ENCODE measurements at places on chromosomes 5 and 9. TPM values are rescaled to one million over a fixed set of nuclear protein-coding genes. Genes with fewer than 3 reads are reported as not detected.

GRCh38 chr9:114721491-114722079 lies 39.6 kb upstream of the TEX48 start:
- ATAC-seq = no peak
- H3K36me3 ChIP-seq = no peaks in the 10 kb centered on the region
- peaks cover 37% of the 10 kb centered on the region for H3K27me3 ChIP-seq
- H3K4me3 ChIP-seq = no peak overlapping the region
- H3K27ac ChIP-seq = no peak overlapping the region
- H3K4me1 ChIP-seq = no peaks in the 10 kb centered on the region

DNA sequence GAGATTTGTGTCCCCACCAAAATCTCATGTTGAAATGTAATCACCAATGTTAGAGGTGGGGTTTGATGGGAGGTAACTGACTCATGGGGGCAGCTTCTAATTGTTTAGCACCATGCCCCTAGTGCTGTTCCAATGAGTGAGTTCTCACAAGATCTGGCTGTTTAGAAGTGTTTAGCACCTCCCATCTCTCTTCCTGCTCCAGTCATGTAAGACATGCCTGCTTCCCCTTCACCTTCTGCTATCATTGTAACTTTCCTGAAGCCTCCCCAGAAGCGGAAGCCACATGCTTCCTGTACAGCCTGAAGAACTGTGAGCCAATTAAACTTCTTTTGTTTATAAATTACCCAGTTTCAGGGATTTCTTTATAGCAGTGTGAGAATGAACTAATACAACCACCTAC lies 170.5 kb downstream of the NDUFS4 start:
- H3K36me3 ChIP-seq = no peaks in the 10 kb centered on the region
- H3K4me3 ChIP-seq = no peak overlapping the region
- H3K27me3 ChIP-seq = no peaks in the 10 kb centered on the region

DNA sequence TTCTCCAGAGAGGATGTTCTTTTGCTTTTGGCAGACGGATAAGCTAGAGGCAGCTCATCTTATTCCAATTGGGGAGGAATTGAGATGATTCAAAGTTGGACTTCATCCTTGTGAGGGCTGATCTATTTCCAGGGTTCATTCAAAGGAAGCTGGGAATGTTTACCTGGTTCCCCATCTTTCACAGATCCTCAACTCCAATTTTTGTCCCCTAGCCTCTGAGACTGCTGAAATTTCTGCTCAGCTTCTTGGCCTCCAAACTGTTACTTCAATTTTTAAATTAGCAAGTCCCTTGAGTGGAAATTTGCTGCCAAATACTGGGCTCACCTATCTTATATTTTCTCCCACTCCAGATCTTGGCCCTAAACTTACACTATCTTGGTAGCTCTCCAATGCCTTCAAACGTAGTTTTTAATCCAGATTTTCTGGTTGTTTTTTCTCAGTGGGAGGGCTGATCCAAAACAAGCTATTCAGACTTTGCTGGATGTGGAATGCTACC lies 93.9 kb upstream of the NEK6 start:
- ATAC-seq = no peak
- H3K4me3 ChIP-seq = no peak overlapping the region
- no peaks in the 10 kb centered on the region for H3K27me3 ChIP-seq
- H3K27ac ChIP-seq = no peak overlapping the region
- H3K36me3 ChIP-seq = no peaks in the 10 kb centered on the region

DNA sequence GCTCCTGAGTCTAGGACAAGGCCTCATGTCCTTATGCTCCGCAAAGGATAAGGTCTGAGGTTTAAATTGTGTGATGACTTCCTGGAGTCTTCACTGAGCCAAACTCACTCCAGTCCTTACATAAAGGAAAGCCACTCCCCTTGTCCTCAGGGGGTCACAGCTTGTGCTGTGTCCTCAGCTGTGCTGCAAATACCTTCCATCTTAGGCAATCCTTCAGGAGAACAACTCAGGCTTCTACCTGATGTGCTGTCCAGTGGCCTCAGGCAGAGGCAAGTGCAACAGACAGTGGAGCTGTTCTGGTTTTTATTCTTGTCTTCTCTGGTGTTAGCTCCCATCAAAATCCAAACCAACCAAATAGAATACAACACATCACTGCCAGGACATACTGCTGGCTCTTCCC lies 151.5 kb downstream of the TAF11L14 start:
- no peaks in the 10 kb centered on the region for H3K27me3 ChIP-seq
- H3K36me3 ChIP-seq = no peaks in the 10 kb centered on the region
- H3K27ac ChIP-seq = no peak overlapping the region

DNA sequence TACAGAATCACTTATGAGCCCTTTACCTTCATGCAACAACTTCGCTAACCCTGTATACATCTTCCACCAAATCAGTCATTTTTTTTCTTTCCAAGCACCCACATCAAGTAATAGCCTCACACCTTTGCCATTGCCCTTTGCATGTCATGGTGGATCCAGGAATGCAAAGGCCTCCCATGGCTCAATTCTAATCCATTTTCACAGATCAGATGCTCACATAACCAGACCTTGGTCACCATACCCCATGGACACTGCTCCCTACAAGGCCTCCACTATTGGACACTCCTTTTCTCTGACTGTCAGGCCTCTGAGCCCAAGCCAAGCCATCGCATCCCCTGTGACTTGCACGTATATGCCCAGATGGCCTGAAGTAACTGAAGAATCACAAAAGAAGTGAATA lies 179.5 kb downstream of the RASEF start:
- no peaks in the 10 kb centered on the region for H3K4me1 ChIP-seq
- H3K27ac ChIP-seq = no peak overlapping the region
- no peaks in the 10 kb centered on the region for H3K27me3 ChIP-seq

- no peaks in the 10 kb centered on the region for H3K4me1 ChIP-seq
- H3K27me3 ChIP-seq = no peaks in the 10 kb centered on the region
- H3K4me3 ChIP-seq = no peak overlapping the region
- no peak for ATAC-seq
- H3K36me3 ChIP-seq = no peaks in the 10 kb centered on the region
Observed at GRCh38 chr5:104815212-104815611, 1252.6 kb upstream of the NUDT12 start.

DNA sequence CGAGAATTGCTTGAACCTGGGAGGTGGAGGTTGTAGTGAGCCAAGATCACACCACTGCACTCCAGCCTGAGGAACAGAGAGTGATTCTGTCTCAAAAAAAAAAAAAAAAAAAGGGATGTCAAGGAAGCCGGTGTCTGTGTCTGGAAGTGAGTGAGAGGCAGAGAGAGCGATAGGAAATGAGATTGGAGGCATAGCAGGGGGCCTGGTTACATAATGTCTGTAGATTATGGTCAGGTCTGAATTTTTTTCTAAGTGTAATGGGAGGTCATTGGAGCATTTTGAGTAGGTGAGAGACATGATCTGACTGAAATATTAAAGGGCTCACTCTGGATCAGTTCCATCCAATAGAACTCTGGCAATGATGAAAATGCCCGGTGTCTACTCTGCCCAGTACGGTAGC lies 40.4 kb upstream of the CTNNA1 start:
- no peaks in the 10 kb centered on the region for H3K36me3 ChIP-seq
- H3K27me3 ChIP-seq = no peaks in the 10 kb centered on the region
- H3K27ac ChIP-seq = no peak overlapping the region
- H3K4me3 ChIP-seq = no peak overlapping the region
- no peak for ATAC-seq

- peaks cover 38% of the 10 kb centered on the region for H3K4me1 ChIP-seq
- peaks cover 49% of the 10 kb centered on the region for H3K36me3 ChIP-seq
- H3K27me3 ChIP-seq = no peaks in the 10 kb centered on the region
- H3K4me3 ChIP-seq = peak overlapping the region; percentile 52
Observed at GRCh38 chr5:138177941-138178515, 402 bp downstream of the BRD8 start.

GRCh38 chr9:99127356-99128132 lies 22.6 kb downstream of the TGFBR1 start:
- peaks cover 18% of the 10 kb centered on the region for H3K4me1 ChIP-seq
- no peak overlapping the region for H3K27ac ChIP-seq
- no peak for ATAC-seq
- H3K36me3 ChIP-seq = no peaks in the 10 kb centered on the region
- H3K4me3 ChIP-seq = no peak overlapping the region

DNA sequence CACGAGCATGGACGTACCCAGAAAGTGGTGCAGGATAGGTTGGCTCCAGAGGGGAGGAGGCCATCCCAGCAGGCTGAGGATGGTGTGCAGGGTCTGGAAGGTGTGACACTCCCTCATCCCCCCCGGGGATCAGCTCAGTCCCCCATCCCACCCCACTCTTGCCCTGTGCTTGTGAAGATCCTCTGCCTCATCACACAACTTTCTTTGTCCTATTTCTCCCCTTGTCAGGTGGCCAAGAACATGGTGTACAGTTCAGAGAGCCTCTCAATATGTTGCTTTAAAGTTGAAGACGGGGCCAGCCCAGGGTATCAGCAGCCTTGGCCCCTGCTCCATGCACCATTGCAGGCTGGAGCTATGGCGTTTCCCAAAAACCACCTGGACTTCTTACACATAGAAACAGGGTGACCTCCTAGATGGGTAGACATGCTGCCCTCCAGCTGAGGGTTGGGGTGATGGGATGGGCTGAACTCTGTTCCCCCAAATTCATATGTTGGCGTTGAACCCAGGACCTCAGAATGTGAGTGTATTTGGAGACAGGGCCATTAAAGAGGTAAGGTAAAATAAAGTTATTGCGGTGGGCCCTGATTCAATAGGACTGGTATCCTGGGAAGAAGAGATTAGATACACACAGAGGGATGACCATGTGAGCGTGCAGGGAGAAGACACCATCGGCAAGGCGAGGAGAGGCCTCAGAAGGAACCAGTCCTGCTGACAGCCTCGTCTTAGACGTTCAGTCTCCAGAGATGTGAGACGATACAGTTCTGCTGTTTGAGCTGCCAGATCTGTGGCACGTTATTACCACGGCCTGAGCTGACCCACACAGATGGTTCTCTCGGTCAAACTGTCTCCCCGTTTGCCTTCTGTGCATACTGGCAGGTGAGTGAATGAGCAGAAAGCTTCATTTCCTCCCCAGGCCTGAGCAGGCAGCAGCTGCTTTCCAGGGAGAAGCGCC lies 272.5 kb downstream of the GADD45G start:
- ATAC-seq = no peak
- H3K4me1 ChIP-seq = peaks cover 36% of the 10 kb centered on the region
- H3K27ac ChIP-seq = peak overlapping the region; percentile 24
- no peak overlapping the region for H3K4me3 ChIP-seq
- no peaks in the 10 kb centered on the region for H3K27me3 ChIP-seq

DNA sequence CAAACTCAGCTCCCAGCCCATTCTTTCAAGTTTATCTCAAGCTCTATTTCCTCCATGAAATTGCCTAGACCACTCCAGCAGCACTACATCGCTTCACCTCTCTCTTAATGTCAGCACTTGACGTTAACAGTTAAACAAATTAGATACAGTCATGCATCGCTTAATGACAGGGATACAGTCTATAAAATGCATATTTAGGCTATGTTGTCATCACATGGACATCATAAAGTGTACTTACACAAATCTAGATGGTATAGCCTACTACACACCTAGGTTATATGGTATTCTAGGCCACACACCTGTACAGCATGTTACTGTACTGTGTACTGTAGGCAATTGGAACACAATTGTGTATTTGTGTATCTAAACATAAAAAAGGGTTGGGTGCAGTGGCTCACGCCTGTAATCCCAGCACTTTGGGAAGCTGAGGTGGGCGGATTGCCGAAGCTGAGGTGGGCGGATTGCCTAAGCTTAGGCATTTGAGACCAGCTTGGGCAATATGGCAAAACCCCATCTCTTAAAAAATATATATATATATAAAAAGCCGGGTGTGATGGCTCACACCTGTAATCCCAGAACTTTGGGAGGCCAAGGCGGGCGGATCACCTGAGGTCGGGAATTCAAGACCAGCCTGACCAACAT lies 13.4 kb upstream of the PCSK5 start:
- no peak overlapping the region for H3K27ac ChIP-seq
- H3K36me3 ChIP-seq = no peaks in the 10 kb centered on the region
- no peak for ATAC-seq
- H3K4me1 ChIP-seq = no peaks in the 10 kb centered on the region
- no peaks in the 10 kb centered on the region for H3K27me3 ChIP-seq
- no peak overlapping the region for H3K4me3 ChIP-seq

GRCh38 chr9:134629061-134629585 lies 12.5 kb upstream of the COL5A1 start:
- no peaks in the 10 kb centered on the region for H3K27me3 ChIP-seq
- no peaks in the 10 kb centered on the region for H3K36me3 ChIP-seq
- no peak overlapping the region for H3K27ac ChIP-seq
- H3K4me1 ChIP-seq = no peaks in the 10 kb centered on the region
- no peak for ATAC-seq
- H3K4me3 ChIP-seq = no peak overlapping the region

DNA sequence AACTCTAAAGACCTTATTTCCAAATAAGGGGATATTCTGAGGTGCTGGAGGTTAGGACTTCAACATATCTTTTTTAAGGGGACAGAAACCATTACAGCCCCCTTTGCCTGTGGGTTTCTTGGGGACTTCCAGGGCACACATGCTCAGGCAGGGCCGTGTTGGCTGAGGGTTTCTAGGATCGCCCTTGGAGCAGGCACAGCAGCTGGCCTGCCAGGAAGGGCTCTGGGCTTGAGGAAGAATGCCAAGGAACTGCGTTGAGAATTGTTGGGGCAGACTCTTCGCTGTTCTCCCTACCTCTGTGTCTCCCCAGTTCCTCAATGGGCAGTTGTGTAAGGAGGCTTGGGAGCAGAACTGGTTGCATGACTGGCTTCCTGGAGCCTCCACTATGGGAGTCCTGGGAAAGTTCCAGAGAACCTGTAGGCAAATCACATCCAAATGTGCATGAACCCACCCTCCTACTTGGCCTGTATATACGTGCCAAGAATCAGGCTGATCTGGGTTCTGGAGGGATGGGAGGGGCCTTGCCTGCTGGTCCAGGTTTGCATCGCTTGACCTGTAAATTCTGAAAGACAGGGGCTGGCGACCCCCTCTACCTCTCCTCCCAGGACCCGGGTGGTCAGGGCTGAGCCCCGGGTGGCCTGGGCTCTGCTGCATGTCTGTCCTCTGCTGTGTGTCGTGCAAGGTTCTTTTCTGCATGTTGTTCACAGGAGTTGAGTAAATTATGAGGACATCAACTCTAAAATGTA lies 65.5 kb downstream of the HSPA4 start:
- H3K4me1 ChIP-seq = no peaks in the 10 kb centered on the region
- no peaks in the 10 kb centered on the region for H3K27me3 ChIP-seq
- H3K4me3 ChIP-seq = no peak overlapping the region
- no peak overlapping the region for H3K27ac ChIP-seq
- no peaks in the 10 kb centered on the region for H3K36me3 ChIP-seq
- no peak for ATAC-seq

DNA sequence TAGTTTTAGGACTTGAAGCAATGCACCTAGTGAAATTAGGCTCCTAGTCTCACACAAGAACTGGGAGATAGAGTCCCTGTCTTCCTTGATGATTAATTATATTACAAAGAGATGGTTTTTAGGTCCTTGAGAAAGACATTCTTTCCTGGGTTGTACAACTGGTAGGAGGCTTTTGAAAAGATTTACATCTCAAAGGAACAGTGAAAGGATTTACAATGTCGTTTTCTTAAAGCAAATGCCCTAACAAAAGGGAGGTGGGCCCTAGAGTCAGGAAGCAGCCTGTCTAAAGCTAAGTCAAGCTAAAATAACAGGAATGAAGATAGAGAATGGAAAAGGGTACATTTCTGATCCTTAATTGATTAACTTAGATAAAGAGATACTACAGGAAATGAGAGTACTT lies 102.2 kb upstream of the IL7R start:
- H3K36me3 ChIP-seq = no peaks in the 10 kb centered on the region
- no peak for ATAC-seq
- H3K27me3 ChIP-seq = no peaks in the 10 kb centered on the region
- H3K4me3 ChIP-seq = no peak overlapping the region
- H3K27ac ChIP-seq = no peak overlapping the region
- H3K4me1 ChIP-seq = no peaks in the 10 kb centered on the region

Gene ZFP37
- 4.7 TPM for total RNA-seq

Gene ANXA1
- total RNA-seq = 763 TPM

Gene EGFLAM
- total RNA-seq = 4.8 TPM

Gene FOXI1
- not detected for total RNA-seq

Gene ADRA1B
- total RNA-seq = 5.3 TPM

Gene GCNT4
- total RNA-seq = 4.0 TPM
